ENCODE measurements at places on chromosomes 7 and 10.

- no peak for DNase-seq
These were observed 167.9 kb upstream of the ZMIZ1 start for GRCh38 chr10:78900715-78901430.

DNA sequence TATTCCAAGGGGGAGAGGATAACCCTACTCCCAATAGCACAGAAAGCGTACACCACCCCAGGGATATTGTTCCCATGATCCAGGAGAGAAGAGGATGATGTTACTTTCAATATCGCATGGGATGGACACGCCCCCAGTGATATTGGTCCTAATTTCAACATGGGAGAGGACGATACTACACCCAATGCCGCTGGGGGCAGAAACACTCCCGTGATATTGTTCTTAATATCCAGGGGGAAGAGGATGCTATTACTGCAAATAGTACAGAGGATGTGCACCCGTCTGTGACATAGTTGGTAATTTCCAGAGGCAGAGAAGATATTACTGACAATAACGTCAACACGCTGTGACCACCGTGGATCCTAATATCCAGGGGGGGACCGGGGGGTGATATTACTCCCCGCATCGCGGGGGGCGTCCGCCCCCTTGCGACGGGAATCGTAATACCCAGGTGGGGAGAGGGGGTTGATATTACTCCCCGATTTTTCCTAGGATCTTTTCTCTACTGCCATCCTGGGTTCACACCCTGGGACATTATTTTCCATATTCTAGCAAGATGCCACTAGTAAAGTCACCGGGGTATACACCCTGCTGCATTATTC lies 16.6 kb downstream of the MEIG1 start:
- DNase-seq, result no peak

- DNase-seq, result no peak
These were observed 85.7 kb downstream of the HBP1 start for GRCh38 chr7:107254398-107254985.

- DNase-seq, result no peak
These were observed 4.5 kb upstream of the GRID1 start for GRCh38 chr10:86371116-86371515.

DNA sequence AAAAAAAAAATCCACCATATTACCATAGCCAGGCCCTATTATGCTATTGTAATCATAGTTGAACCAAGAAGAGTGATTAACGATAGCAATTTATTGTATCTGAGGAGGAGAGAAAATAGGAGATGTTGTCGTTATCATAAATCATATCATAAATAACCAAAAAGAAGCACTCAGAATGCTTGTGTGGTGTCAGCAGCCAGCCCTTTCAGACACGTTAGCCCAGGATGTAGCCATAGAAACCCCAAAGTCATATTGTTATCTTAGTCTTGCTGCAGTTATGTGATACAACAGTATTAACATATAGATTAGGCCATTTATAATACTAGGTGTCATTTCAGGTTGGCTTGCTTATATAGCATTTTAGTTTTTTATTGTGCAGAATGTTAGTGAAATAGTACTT lies 102.2 kb upstream of the GATA3 start:
- no peak for DNase-seq

DNA sequence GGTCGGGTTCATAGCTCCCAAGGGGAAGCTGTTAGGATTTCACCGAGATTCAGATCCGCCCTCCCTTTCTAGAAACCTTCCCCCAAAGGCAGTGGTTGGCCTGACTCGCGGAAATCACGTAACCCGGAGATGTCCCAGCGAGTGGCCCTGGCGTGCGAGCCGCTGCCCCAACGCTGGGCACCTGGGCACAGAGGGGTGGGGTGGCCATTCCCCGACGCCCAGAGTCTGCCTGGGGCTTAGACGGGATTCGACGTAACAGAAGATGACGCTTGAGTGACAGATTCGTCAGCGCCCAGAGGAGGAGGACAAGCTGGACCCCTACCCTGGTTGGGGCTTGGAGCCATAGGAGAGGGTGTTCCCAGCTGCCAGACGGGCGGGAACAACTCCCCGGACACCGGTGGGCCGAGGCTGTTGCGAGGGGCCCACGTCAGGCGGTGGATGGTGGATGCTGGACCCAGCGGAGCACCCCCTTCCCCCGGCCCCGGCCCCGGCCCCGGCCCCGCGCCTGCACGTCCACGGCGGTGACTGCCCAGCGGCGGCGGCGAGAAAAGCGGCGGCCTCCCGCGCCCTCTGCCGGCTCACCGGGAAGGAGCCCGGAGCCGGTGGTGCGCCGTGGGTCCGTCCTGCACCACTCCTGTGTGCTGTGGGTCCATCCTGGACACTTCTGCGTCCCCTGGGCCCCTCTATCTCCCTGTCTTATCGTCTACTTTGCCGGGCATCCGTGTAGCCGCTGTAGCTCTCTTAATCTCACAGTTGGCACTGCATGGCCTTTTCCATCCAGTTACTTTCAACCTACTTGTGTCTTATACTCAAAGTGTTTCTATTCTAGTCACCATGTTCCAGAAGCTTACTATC lies 35.4 kb upstream of the KNDC1 start:
- DNase-seq, result peak; percentile 33

DNA sequence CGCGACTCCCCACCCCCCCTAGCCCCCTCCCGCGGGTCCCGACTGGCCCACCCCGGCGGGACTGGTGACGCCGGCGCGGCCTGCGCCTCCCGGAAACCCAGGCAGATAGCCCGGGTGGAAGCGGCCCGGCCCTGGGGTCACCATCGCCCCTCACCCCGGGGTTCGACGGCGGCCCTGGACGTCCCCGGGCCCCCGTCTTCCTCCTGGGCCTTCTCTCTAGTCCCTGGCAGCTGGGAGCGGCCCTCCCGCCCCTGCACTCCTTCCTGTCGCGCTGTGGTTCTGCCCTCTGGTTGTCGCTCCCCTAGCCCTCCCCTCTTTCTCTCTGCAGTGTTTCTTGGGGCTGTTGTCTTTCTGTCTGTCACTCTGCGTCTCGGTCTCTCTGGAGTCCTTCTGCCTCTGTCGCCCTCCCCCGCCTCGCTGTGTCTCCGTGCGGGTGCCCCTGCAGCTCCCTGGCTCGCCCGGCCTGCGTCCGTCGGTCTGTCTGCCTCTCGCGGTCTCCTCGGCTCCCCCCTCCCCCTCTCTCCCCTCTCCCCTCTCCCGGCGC lies 90.5 kb upstream of the PAX2 start:
- DNase-seq, result peak; percentile 48

All from Kasumi-1 (cell line).